ENCODE measurements at places on chromosomes 5 and 9.

- DNase-seq: no peak
Observed at GRCh38 chr9:92767066-92768054, 2.7 kb upstream of the BICD2 start.

DNA sequence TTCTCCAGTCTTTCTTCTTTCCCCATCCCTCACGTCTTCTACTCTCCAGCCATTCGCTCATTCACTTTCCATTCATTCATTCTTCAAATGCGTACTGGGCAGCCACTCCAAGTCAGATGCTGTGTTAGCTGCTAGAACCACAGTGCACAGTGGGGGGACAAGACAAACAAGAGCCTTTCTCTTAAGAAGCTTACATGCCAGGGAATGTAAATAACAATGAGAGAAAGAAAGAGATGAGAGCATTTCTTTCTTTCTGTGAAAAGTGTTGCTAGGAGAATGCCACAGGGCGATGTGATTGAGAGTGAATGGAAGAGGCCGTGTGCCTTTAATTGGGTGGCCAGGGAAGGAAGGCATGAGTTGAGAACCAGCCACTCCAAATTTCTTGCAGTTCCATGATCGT lies 46.3 kb upstream of the SMIM23 start:
- no peak for DNase-seq

DNA sequence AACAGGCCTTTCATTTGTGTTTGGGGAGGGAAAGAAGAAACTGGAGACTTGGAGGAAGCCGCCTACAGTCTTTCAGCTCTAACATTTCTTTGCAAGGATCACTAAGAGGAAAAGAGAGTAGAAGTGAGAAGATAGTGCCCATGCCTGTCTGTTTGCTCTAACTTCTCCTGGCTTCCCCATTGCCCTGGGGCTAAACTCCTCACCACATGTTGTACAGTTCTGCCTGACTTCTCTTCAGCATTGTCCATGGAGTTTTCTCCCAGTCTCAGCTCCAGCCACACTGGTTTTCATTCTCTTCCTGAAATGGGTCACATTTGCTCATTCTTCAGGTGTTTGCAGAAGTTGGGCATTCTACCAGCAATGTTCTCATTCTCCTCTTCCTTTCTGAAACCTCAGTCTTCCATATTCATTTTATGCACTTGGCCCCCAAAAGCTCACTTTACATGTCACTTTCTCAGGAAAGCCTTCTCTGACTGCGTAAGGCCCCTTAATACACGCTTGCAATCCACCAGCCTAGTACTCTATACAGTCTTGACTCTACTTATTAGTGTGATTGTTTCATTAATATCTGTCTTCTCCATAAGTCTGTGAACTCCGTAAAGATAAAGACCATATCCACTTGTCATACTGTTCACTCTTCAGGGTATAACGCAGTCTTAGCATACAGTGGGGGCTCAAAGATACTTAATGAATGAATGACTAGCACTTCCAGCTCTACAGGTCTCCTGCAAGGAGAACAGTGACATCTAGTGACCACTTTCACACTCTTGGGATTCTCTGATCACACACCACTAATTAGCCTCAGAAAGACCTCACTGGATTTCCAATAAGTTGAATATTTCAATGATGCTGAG lies 40.2 kb upstream of the TRIM32 start:
- DNase-seq: no peak

GRCh38 chr5:137141779-137142178 lies 357.3 kb downstream of the SPOCK1 start:
- no peak for DNase-seq

DNA sequence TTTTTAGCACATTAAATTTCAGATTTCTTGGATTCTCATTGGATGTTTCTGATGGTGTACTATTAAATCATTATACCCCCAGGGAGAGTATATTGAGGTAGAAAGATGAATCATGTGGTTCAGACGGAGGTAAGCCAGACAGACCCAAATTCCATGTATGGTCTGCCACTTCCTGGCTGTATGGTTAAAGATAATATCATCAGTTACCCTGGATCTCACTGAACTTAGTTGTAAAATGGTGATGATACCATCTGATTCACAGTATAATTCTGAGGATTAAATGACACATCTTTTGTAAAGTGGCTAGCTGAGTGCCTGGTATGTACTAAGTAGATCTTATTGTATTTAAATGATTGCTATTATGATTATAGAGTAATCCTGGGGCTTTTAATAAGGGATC lies 9.3 kb downstream of the SLC27A6 start:
- DNase-seq: no peak

GRCh38 chr5:94243612-94244011 lies 374.8 kb downstream of the KIAA0825 start:
- no peak for DNase-seq

- no peak for DNase-seq
Observed at GRCh38 chr9:108245331-108245730, 610.5 kb downstream of the ACTL7B start.

DNA sequence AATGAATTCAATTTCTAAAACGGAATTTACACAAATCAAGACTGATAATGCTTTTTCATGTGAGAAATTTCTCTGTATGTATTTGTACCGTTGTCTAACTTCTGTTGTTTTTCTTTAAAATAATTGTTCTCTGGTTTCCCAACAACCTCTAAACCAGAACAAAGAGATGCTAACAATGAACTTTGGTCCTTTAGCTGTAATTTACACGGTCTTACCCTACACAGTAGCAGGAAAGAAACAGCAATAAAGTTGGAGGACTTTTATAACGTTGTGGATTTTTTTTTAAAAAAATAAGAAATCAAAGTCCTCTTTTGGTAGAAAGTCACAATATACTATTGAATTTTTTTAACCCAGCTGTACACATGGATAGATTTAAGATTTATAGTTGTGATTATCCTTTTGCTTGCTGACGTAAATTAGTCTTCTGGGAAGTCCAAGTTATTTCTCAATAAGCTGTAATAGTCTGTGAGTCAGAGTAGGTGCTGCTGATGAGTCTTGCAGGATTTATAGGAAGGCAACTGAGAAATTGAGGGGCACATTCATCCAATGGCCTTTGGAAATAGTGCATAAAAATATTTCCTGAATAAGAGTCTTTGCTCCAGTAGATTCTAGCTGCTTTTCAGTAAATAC lies 76.8 kb upstream of the PCSK1 start:
- no peak for DNase-seq

- no peak for DNase-seq
Observed at GRCh38 chr9:68995776-68996175, 18.1 kb downstream of the PRKACG start.

DNA sequence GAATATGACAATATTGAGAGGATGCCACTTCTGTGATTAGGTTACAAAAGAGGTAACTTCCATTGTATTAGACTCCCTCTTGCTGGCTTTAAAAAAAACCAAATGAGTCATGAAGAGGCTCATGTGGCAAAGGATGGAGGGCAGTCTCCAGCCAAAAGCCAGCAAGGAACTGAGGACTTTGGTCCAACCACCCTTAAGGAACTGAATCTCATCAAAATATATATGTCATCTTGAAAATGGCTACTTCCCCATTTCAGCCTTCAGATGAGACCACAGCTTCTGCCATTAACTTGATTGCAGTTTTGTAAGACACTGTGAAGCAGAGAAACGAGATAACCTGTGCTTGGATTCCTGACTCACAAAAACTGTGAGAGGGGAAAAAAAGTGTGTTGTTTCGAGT lies 15.5 kb upstream of the TRIM32 start:
- DNase-seq: no peak

DNA sequence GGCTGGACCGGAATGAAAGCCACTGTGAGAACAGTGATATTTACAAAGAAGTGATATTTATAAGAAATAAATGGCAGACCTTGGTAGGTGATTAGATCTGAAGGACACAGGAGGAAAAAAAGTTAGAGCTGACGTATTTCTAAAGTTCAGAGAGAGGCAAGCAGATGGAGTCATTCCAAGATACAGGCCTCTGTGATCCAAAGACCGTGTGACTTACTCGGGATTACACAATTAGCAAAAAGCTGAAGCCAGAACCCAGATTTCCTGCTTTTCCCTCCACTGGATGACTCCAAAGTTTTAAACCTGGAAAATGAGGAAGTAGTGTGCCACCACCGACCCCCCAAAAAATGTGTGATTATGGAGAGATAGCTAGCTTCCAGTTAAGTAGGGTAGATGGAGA lies 3.1 kb upstream of the DOCK8 start:
- DNase-seq: no peak

GRCh38 chr9:94655739-94656138 lies 16.4 kb upstream of the FBP1 start:
- DNase-seq: no peak

DNA sequence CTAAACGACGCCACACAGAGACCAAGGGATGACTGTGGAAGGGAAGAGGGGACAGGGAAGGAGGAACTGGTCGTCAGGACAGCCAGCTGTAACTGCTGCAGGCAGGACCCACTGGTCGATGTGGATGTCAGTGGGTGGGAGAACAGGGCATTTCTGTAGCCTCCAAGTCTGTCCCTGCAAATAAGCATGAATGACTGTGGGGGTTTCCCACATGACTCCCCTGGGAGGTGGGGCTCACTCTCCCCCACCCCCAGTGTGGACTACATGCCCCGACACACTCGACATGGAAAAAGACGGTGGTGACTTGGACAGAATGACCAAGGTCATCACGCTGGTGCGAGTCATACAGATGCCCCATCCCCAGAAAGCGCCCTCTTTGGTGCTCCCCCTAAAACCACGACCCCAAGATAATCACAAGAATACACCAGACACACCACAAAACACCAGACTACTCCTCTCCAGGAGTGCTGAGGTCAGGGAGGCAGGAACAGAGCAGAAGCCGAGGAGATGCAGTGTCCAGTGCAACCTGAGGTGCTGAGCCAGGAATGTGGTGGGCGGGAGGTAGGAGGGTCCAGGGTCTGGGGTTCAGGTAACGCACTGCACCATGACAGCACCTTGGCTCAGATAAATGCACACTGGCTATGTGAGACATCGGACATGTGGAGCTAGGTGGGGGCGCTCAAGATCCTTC lies 64.9 kb downstream of the SECISBP2 start:
- DNase-seq: no peak

- DNase-seq: no peak
Observed at GRCh38 chr9:123375469-123376132, 19.6 kb downstream of the CRB2 start.

- no peak for DNase-seq
Observed at GRCh38 chr5:142287973-142288313, 36.9 kb downstream of the SPRY4 start.

- no peak for DNase-seq
Observed at GRCh38 chr5:19125956-19126713, 861.9 kb downstream of the CDH18 start.

DNA sequence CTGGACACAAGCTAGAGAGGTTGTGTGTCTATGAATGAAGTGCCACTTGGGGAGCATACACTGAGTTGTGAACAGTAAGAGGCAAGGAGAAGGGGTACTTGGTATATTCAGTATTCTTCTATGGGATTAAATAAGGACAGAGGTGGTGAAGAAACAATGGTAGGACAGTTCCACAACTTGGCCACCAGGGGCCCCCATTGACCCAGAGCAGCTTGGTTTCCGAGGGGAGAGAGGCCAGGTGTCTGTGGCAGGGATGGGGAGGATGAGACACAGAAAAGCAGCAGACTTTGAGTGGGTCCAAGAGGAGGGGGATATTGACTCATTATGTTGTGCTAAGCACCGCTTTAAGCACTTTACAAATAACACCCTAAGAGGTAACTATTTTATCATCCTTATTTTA lies 220.6 kb downstream of the MELK start:
- no peak for DNase-seq

DNA sequence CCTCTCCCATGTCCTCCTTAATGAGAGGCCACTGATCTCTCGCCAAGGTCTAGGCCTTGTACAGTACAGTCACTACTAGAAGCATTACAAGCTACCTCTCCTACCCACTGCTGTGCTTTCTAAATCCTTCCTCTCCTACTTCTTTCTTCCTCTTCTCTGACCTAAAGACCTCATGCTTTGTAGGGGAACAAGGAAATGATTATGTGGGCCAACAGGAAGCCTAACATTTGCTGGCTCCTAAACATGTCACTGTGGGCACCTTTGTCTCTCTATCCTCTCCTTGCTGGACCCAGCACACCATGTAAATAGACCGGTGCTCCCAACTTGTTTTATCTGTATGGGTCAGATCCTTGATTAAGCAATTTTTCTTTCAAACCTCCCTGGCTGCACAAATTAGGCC lies 16.7 kb downstream of the SLC28A3 start:
- no peak for DNase-seq

GRCh38 chr9:90801241-90801972 lies at the start of gene SYK:
Gene SYK, plus strand, starts transcription at chr9:90801819. Its CDS starts 42,080 bp downstream, at chr9:90843899.
- no peak for DNase-seq

DNA sequence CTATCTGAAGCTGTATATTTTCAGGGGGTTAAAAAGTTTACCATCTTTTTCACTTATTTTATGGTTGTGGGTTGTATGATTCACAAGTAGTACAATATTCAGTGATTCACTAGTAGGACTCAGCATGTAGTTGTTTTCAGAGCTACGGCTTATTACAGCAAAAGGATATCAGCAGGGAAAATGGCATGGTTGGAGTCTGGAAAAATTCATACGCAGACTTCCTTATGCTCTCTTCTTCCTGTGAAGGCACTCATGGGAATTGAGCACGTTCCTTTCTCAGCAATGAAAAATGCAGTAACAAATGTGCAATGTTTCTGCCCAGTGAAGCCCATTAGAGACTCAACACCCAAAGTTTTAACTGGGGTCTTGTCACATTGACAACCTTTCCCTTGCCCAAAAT lies 250.5 kb downstream of the KCNN2 start:
- DNase-seq: no peak

DNA sequence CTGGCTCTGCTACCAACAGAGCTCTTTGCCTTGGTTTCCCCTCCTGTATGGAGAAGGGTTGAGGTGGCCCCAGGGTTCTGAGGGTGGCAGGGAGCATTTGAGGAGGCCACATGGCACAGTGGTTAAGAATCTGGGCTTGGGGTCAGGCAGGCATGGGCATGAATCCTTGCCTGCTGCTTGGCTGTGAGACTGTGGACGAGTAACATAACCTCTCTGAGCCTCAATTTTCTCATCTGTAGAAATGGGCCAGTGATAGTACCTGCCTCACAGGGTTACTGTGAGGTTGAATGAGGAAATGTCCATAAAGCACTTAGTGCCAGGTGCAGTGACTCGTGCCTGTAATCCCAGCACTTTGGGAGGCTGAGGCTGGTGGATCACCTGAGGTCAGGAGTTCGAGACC lies 5.1 kb upstream of the NDST1 start:
- no peak for DNase-seq

GRCh38 chr9:18237776-18238175 lies 236.2 kb upstream of the ADAMTSL1 start:
- no peak for DNase-seq

DNA sequence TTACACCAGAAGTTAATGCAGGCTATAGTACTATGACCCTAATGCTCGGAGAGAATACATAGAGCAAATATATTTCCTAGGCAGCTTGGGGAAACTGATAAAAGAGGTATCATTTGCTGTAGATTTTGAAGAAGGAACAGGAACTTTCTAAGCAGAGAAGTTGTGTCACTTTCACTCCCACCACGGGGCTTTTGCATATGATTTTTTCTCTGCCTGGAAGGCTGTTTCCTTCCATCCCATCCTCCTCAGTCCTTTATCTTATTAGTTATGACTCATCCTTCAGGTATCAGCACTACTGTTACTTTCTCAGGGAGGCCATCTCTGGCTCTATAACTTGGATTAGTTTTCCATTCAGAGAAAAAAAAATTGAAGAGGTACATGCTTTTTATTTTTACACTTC lies 2006.1 kb upstream of the WWC1 start:
- no peak for DNase-seq

Data from activated naive CD8-positive, alpha-beta T cell treated with anti-CD3 and anti-CD28 coated beads, Interleukin-2, amount 50 U/mL, for 16 hours (primary cell).